HS-5 (cell line): ENCODE measurements at places on chromosomes 3 and 15.

GRCh38 chr3:196138482-196139254, 56.8 kb upstream of the TFRC start:
- no peak for DNase-seq

GRCh38 chr3:108036984-108037741, 53.7 kb downstream of the CD47 start:
- DNase-seq, result peak; percentile 9

DNA sequence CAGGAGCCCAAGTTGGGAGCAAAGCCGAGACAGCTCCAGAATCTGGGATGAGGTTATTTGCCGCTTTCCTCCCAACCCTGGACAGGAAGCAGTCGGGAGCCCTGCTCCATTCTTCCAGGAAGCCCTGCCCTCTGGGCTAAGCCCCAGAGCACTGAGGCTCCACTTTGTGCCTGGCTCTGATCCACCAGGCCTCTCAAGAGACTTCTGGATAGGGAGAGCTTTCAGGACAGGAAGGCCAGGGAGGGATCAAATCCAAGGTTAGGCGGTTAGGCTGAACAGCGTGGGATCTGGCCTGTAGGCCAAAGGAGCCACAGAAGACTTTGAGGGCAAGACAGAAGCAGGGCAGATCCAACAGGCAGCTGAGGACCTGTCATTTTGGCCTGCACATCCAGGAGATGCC, 835 bp downstream of the STOML1 start:
- DNase-seq, result no peak

GRCh38 chr3:49300595-49300994, 23.6 kb upstream of the C3orf62 start:
- DNase-seq, result no peak

DNA sequence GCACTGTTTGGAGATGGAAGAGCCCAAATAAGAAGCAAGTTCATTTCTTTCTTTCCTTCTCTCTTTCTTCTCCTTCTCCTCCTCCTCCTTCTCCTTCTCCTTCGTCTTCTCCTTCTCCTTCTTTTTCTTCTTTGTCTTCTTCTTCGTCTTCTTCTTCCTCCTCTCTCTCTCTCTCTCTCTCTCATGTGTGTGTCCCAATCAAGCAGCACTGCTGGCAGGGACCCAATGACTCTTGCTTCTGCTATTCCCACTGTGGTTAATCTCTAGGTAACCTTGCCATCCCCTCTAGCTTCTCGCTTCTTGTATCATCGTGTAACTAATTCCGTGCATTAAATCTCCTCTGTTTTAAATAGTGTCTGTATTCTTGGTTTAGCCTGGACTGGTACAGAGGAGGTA, 26.1 kb upstream of the ZNF280D start:
- peak; percentile 84 for DNase-seq

DNA sequence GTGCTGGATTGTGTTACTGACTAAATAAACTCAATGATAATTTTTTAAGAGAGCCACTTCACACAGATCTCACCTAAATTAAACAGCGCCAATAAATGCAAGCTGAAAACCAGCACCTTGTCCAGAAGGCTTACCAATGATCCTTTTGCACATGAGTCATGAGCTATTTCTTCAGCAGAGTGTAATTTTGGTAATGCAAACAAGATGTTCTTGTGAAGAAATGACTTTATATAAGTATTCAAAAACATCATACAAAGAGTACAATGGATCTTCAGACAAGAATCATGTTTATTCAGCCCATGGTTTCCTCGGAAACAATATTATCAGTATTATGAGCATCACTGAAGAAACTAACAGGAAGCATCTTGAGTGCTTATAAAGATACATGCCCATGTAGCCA, 263.8 kb upstream of the UBE2E2 start:
- no peak for DNase-seq

- DNase-seq, result no peak
These were observed 571.8 kb downstream of the FOXP1 start for GRCh38 chr3:71011565-71012287.

GRCh38 chr15:48748535-48748934, 62.3 kb downstream of the CEP152 start:
- DNase-seq, result no peak

- DNase-seq, result peak; percentile 85
These were observed 13.6 kb downstream of the IGDCC4 start for GRCh38 chr15:65409036-65409631.

DNA sequence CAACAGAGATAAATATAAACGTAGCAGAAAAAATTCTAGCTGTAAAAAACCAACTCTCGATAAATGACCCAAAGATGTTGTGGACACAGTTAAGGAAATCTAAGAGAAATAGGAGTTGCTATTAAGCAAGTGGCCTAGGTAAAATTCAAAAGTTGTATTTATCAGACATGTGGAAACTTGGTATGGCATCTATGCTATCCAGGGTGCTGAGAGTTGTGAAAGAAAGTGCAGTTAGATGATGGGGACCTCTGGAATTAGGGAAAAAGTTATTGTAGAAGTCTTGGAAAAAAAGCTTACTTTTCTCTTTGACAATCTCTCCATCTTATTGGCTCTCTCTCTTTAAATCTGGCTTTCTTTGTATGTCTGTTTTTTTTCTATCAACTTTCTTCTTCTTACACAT, 1090.9 kb downstream of the TBL1XR1 start:
- DNase-seq, result no peak

- DNase-seq, result no peak
These were observed 41.9 kb downstream of the MEIS2 start for GRCh38 chr15:37058316-37058985.

DNA sequence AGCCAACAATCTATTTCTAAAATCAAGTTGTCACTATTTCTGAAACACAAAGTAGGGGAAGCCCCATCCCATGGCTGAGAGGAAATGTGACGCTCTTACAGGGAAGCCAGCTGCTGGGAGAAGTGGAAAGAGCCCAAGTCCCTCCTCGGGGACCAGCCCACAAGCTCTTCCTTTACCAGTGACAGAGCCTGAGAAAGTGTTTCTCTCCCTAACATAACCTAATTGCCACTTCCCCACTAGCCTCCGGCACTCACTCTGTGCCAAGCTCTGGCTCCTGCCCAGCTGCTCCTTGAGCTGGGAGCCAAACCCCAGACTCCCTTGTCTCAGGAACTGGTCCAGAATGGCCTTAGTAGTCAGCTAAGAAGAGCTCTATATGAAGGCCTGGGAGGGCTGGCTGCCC, 42.9 kb downstream of the TNFAIP8L3 start:
- no peak for DNase-seq

- DNase-seq, result no peak
These were observed 18.2 kb upstream of the UBP1 start for GRCh38 chr3:33458446-33458845.

- peak; percentile 51 for DNase-seq
These were observed 30.8 kb downstream of the CCDC80 start for GRCh38 chr3:112610121-112610520.

- no peak for DNase-seq
These were observed 1.1 kb downstream of the TNNC1 start for GRCh38 chr3:52452570-52453221.

- DNase-seq, result no peak
These were observed 63.7 kb upstream of the SENP5 start for GRCh38 chr3:196803891-196804468.

- DNase-seq, result peak; percentile 98
These were observed 16.4 kb downstream of the CHST13 start for GRCh38 chr3:126540342-126540849.

DNA sequence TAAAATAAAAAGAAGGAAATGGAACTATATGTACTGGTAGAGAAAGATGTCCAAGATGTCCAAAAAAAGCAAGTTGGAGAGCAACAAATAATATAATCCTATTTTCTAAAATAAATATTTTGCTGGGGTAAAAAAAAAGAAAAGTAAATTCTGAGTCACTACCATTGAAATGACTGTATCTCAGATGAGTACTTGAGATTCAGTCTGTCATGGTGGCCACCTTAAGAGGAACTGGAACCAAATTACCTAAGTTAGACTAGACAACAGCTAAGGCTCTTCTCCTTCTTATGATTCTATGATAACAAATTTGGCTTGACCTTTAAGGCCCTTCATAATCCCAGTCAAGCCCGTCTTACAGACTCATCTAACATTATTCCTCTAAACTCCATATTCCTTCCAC, 270.6 kb upstream of the HES1 start:
- DNase-seq, result no peak

DNA sequence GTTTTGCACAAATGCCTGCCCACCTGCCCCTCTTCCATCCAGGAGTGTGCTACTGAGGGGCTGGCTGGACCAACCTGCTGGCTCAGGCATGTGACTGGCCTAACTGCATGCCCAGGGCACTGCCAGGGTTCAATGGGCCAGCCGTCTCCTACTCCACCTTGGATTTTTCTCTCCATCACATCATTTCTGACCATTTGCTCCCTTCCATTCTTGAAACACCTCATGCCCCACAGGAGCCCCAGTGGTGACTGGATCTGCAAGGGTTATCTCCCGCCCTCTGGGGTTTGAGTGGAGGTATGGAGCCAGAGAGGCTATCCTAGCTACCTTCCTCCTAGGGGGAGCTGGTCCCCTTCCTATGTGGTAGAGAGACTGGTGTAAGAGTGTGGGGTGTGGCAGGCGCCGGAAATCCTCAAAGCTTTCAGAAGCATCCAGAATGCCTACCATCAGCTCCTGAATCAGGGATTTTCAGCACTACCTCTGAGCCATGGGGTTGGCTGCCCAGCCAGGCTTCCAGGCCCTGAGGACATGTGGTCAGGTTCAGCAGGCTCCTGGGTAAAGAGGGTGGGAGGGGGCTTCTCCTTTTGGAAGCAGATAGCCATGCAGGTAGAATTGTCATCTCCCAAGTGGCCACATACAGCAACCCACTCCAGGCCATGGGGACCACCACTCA, 2.9 kb upstream of the MANF start:
- no peak for DNase-seq

DNA sequence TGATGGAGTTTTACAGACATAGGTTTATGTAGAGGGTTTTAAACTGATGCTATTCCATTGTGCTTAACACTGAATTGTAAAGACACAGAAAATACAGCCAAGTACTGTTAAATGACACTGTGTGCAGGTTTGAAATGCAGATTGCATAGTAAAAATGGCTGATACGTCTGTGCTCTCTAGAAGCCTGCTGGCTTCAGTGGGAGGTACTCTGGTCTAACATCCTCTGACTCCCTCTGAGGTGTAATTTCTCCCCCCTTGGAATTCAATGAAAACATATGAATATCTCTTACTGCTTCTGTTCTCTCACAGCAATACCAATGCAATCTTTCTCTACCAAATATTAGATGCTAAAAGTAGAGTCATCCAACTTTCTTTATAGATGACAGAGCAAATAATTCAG, 176.6 kb downstream of the SLC9A9 start:
- no peak for DNase-seq

DNA sequence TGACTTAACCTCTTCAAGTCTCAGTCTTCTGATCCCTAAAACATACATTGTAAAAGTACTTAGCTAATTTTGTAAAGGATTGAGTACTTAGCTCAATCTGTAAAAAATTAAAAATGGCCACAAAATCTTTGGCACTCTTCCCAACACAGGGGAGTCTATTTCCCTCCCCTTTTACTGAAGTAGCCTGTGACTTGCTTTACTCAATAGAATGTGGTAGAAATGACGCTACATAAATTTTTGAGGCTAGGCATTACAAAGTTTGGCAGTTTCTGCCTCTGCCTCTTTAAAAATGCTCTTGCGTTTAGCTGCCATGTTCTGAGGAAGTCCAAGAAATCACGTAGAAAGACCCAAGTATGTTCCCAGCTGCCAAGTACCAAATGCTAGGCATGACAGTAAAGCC, 80.2 kb downstream of the CBLB start:
- no peak for DNase-seq

DNA sequence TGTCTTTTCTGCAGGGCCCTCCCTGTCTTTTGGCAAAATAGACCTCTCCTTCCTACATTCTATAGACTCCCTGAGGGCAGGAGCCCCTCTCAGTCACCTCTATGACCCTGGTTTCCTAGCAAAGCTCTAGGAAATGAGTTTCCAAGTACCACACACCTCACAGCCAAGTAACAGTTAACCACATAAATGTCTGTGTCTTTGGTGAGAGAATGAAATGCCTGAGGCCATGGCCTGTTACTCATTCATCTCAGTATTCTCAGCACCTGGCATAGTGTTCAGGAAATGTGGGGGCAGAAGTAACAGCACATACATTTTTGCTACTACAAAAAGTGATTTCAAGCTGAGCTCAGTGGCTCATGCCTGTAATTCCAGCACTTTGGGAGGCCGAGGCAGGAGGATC, 21.0 kb downstream of the RFT1 start:
- DNase-seq, result peak; percentile 56

GRCh38 chr3:122148941-122149627, 34.4 kb upstream of the CASR start:
- no peak for DNase-seq

DNA sequence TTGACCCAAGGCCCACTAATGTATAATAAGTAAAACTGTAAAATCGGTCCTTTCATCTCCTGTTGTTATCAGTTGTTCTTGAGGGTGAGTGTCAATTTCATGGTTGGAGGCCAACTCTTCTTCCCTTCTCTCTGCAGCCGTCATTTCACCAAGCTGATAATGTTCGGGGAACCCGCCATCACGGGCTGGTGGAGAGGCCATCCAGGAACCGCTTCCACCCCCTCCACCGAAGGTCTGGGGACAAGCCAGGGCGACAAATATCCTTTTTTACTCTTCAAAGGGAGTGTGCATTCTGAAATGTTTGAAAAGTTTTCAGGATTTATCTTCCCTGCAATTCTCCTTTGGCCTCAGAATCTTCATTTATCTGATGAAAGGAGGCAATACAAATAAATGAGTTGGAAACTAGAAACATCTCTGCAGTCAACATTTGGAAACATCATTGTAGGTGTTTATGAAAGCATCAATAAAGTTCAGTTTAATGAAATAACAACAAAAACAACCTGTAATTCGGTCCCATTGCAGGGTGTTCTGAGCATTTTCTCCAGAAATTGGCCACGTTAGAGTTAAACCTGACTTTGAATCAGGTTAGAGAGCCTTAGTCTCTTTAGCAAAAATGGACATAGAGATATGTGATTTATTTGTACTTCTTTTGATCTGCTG, 63.9 kb downstream of the CRTC3 start:
- no peak for DNase-seq

DNA sequence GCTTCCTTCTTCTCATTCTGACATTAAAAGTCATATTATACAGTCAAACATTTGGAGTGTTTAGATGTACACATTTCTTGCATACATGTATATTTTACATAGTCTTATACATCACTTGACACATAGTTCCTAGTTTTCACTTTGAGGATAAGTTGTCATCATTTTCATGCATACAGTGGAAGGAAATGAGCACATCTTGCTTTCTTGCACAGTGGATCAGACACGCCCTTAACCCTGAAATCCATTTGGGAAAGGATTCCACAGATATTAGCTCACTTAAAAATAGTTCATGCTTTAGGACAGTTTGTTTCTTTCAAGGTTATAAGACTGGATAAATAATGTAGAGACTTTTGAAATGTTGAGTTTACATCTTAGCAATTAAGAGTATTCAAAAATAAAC, 148.6 kb upstream of the MME start:
- DNase-seq, result peak; percentile 73

DNA sequence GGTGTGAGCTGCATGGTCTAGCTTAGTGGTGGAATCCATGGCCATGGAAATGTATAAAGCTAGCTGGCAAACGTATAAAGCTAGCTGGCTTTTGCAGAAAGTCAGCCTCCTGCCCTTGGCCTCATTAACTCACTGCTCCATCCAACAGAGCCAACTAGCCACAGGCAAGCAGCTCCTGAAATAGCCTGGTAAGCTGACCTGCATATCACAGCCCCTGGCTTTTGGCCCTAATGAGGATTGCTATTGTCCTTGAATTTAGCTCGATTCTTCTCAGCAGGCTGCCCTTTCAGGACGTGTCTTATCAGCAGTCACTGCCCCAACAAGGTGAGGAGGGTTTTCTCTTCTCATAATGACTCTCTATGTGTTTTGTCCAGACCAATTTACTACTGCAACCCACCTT, 446.8 kb downstream of the WDR72 start:
- no peak for DNase-seq
